Nucleus accumbens (tissue), 56 donors: ENCODE measurements at places on chromosomes 5 and 9.
A peak's percentile ranks its signal among the peaks of the same experiment; 100 is the strongest.

DNA sequence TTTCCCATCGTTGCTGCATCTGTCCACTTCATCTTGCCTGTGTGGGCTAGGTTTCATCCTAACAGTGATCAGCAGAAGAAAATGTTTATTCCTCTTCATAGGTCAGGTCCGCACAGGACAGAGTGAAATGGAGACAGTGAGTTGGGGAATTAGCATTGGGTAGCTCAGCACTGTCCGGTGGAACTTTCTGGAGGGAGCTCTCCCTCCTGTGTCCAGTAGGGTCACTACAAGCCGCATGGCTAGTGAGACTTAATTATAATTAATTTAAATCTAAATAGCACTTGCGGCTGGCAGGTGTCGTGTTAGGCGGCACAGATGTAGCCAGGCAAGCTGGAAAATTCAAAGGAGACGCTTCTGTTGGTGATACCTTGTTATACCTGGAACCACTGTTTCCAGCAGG lies 48.4 kb downstream of the CFAP77 start:
- no peak for DNase-seq

GRCh38 chr9:8391566-8391965 lies 592.0 kb upstream of the DMAC1 start:
- DNase-seq = no peak

DNA sequence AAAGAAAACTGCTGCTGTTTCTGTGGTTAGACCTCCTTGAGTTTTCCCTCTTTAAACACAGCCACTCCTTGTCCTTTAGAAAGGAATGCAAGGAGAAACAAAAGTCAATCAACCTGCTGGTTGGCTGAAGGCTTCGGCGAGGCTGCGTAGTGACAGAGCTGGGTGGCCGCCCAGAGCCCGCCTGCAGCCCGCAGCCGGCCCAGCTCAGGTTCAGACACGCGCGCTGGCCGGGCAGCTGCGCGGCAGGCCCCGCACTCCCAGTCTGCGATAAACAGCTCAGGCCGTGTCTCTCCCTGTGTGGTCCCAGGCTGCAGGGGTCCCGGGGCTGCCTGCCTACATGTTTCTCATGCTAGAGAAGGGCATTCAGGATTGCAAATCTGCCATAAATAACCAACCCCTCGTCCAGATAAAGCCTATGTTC lies 115.4 kb downstream of the HSD17B3 start:
- no peak for DNase-seq

DNA sequence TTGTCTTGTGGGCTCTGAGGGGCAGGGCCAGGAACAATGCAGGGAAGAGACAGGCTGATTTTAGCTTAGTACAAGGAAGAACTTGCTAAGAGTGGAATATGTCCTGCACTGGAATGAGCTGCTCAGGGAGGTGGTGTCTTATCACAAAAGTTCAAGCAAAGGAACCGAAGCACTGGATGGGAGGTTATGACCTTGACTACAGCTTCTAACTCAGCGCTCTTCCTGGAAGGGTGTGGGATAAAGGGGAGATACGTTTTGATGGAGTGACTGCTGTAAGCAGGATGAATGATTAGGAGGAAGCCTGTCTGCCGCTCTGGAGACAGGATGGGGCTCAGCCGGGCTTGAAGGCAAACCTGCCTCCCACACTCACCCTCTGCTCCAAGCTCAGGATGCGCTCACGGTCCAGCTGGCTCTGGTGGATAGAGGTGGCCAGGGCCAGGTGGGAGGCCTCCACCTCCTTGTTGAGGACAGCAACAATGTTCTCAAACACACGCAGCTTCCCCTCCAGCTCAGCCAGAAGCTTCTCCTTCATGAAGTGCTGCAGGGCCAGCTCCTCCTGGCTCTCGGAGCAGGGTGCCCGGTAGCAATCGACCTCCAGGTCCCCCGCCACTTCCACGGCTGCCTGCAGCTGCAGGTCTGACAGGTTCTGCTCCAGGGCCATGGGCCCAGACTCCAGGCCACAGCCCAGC lies 13.5 kb downstream of the TRAF1 start:
- no peak for DNase-seq

DNA sequence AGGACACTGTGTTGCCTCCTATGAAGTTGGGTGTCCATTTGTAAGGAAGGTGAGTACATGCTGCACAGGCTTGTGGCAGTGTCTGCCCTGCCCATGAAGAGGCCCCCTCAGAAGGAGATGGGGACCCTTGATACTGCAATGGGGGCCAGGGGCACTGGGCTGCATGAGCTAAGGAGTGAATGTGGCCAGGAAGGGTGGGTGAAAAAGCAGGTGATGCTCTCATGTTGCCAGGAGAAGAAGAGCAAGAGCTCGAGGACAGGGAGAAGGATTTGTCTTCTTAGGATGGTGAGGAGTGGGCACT lies 76.1 kb downstream of the NSUN2 start:
- no peak for DNase-seq

- DNase-seq = peak; percentile 43
Observed at GRCh38 chr9:89529243-89530035, 31.5 kb upstream of the SEMA4D start.

DNA sequence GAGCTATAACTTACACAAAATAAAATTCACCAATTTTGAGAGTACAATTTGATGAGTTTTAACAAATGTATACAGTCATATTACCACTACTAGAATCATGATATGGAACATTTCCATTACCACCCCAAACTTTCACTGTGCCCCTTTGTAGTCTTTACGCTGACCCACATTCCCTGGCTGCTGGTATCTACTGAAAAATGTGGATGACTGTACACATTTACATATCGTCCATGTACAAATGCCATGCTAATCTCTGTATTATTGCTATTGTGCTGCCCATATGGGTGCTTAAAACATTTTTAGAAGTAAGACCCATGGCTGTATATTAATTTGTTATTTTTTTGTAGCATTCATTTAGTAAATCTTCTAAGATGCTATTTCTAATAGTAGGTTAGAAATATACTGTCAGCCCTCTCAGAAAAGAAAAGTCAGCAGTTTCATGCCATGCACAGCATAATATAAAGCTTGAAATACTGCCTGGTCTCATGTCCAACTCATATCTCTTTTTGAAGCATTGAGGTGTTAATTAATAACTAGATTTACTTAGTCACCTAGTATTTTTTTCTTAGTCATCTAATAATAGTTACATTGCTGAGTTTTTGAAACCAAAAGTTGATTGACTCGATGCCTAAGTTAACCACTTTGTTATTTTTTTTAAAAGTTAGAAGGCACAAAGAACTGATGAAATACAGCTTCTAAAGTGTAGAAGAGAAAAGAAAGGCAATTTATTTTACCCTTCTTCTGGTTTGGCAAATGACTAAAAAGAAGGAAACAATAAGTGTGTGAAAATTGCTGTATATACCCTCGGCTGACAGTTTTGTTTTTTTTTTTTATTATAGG lies 188.3 kb upstream of the MEF2C start:
- no peak for DNase-seq

GRCh38 chr5:150153957-150154617 lies 1.6 kb downstream of the PDGFRB start:
- DNase-seq = no peak
